ENCODE measurements at places on chromosomes 12 and 14.

GRCh38 chr12:39224971-39225370 is 217.9 kb downstream of the KIF21A start:
- DNase-seq = no peak

- no peak for DNase-seq
Observed at GRCh38 chr14:61491224-61491623, 169.8 kb downstream of the PRKCH start.

GRCh38 chr12:80761838-80762237 is 45.1 kb downstream of the MYF5 start:
- no peak for DNase-seq

GRCh38 chr14:35044939-35045797 is 904 bp upstream of the FAM177A1 start:
- DNase-seq = peak; percentile 29

GRCh38 chr14:30673071-30673470 is 51.0 kb downstream of the SCFD1 start:
- DNase-seq = no peak

- no peak for DNase-seq
Observed at GRCh38 chr14:86574051-86574777, 1044.3 kb downstream of the FLRT2 start.

Data from inflammatory macrophage treated with lipopolysaccharide for 1 hour (primary cell).